ENCODE measurements at places on chromosomes 7 and 10.
A peak's percentile ranks its signal among the peaks of the same experiment; 100 is the strongest.

DNA sequence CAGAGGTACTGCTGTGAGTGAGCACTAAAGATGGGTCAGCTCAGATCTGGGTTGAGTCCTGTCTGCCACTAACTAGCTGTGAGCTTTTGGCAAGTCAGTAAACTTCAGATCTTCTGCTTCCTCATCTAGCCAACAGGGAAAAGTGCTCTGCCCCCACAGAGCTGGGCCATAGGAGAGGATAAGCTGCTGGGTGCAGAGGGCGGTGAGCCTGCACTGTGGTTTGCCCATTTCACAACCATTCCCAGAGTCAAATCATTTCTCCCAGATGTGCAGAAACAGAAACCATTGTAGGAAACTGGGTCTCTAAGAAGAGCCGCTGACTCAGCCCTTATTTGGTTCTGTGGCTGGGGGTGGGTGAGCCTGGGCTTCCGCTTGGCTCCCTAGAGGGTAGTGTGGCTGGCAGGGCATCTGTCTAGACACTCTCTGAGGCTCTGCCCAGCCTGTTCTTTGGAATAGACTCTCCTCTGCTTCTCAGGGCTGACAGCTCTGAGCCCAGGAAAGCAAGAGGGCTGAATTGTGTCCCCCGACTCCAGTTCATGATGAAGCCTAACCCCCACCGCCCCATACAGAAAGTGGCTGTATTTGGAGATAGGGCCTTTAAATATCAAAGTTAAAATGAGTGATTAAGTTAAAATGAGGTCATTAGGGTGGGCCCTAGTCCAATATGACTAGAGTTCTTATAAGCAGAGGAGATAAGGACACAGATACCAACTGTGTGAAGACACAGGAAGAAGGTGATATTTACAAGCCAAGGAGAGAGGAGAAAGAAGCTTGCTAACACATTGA, 29.5 kb upstream of the ARHGAP22 start:
- no peak for DNase-seq

GRCh38 chr7:47453093-47454061, 128.5 kb downstream of the TNS3 start:
- peak; percentile 32 for DNase-seq

DNA sequence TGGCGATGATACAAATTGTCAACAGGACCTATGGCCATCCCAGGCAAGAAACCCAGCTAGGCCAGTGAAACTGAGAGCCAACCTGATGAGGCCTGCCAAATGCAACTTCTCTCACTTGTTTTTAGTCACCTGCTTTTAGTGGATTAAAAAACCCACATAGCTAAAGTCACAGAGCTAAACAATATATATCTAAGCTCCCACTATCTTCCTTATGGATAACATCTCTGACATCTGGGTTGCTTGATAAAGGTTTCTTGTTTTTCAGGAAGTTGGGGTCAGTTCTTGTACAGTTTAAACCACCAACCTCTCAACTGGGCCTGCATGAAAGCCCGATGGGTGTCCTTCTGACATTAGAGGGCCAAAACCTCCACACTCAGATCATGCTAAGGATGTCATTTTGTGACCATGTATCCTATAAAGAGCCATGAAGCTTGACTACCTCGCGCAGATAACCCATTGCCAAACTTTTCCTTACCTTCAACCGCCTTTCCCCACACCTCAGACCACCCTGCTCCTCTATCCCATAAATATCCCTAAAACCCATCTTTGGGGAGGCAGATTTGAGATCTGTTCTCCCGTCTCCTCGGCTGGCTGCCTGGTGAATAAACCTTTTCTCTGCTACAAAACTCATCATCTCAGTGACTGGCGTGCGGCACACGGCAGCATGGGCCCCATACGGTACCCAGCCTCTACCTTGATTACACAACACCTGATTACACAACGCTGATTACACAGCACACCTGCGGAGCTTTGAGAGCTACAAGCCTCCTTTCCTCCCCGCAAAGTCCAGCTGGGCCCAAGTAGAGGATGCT, 797 bp upstream of the STMP1 start:
- no peak for DNase-seq

DNA sequence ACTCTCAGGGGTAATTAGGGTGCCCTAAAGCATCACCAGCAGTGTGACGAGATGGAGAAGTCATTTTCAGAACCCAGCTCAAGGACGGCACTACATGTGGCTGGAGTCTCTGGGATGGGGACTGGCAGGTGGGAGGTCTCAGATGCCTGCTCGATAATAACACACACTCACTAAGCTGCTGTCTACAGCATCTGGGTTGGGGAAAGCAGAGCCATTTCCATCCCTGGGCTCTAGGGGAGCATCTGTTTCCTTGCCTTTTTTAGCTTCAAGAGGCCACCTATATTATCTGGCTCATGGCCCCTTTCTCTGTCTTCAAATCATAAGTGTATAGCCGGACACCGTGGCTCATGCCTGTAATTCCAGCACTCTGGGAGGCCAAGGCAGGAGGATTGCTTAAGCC, 79.6 kb downstream of the SH3PXD2A start:
- no peak for DNase-seq

- no peak for DNase-seq
These were observed 1.5 kb downstream of the STX1A start for GRCh38 chr7:73717991-73718405.

DNA sequence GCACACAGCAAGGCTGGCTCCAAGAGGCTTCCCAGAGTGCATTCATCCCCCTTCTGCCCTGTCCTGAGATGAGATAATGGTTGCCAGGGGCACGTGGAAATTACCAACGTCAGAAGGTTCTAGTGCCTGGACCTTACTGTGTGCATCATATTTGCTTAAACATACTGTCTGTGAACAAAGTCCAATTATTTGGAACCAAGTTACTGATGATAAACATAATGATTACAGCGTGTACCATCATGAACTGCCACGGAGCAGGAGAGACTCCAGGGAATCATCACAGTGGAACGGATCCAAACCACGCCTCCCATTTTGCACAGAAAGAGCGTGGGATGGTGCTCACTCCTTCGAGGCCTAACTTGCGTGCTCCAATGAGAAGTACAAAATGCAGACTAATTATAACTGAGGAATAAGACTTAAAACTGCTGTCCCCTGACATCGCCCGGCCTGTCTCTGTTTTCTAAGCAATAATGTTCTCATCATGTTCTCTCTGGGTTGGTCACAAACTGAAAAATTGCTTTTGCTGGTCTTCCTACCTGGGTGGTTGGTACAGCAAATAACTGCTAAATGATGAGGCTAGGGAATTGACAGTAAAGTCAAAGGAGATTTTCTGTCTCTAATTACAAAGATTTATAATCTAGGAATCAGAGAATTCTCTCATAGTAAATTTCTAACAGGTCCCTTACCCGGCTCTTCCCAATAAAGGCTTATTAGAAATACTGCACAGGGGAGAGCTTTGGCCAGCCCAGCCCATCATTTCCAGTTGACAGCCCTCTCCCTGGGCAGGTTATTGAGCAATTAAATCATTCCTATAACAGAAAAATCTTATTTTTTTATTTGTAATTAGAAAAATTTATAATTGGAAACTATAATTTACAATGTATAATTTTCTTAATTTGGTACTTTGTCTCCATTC, 182.2 kb downstream of the CAMK1D start:
- no peak for DNase-seq

- no peak for DNase-seq
These were observed 110.3 kb upstream of the ARID5B start for GRCh38 chr10:61791216-61791615.

DNA sequence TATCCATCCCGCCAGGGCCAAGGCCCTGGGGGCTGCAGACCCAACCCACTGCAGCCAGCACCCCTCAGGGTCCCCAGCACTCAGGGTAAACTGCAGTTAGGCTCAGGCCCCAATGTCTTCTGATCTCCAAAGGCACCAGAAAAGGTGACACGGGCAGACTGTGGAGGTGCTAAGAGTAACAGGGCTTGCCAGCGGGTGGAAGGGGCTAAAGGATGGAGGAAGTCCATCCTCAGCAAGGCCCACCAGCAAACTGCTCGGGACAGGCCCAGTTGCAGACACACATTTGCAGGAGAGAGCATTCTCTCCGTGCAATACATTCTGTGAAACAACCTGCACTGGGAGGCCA, 95.6 kb upstream of the DDC start:
- DNase-seq: no peak

GRCh38 chr10:108783897-108784296, 1139.4 kb downstream of the XPNPEP1 start:
- no peak for DNase-seq

- no peak for DNase-seq
These were observed 133.5 kb downstream of the MTPAP start for GRCh38 chr10:30215623-30216022.

- no peak for DNase-seq
These were observed 139.8 kb upstream of the AOAH start for GRCh38 chr7:36863901-36864701.

DNA sequence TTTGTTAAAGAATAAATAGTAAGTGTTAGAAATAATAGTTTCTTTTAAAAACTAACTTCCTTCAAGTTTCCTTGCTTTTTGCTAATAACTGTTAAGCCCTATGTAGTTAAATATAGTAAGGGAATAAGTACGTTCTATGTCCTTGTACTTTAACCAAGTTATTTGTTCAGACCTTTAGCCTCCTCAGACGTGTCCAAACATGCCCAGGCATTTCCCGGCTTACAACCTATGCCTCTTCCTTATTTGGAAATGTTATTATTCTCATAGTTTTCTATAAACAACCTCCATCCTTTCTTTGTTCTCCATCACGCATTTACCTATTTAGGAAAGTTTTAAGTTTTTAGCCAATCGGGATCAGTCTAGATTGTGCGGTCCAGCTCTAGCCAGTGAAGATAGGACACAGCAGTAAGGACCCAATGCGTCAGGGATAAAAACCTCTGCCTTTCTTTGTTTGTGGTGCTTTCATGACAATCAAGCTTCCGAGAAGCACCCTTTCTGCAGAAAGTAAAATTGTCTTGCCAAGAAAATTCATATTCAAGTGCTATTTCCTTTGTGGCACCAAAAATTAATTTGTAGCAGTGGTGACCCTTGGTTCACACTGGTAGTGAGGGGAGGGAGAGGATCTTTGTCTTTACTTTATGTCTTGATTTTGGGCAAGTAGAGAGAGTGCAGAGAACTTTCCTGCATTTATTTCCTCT, 851.3 kb upstream of the POM121L12 start:
- DNase-seq: no peak

DNA sequence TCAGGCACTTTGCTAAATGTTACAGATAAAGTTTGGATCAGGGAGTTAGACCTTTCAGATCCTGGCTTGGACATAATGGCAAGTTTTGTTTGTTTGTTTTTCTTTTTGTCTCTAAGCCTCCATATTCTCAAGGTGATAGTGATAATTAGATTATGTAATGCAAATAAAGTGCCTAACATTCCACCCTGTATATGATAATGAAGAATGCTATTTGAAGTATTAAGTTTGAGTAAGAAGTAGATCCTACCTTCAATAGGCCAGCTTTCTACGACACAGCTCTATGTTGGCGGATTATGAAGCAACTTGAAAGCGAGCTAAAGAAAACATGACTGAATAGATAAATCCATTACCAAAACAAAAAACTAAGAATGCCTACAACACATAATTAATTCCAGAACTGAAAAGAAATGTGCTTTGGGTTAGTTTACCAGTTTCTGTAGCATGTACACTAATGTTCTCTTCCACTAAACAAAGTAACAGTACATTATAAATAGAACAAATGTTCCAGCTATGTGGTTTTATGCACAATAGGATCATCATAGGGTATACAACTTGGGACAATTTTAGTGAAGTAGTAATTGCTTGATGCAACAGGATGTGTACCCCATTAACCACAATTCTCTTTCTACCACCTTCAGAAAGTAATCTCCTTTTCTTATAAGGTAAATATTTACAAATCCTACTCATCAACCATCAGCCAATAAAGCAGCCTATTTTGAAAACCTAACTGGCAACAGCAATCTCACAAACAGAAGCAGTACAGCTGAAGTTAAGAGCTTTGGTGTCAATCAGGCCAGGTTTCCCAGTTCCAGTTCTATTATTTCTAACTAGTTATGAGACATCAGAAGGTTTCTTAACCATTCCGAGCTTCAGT, 1.5 kb downstream of the SEM1 start:
- DNase-seq: no peak

- no peak for DNase-seq
These were observed 353 bp downstream of the MOGAT3 start for GRCh38 chr7:101200504-101200861.

- DNase-seq: peak; percentile 50
These were observed 9.5 kb downstream of the FAM241B start for GRCh38 chr10:69639291-69640195.

- no peak for DNase-seq
These were observed 62.4 kb downstream of the SLC35B4 start for GRCh38 chr7:134254311-134254710.

DNA sequence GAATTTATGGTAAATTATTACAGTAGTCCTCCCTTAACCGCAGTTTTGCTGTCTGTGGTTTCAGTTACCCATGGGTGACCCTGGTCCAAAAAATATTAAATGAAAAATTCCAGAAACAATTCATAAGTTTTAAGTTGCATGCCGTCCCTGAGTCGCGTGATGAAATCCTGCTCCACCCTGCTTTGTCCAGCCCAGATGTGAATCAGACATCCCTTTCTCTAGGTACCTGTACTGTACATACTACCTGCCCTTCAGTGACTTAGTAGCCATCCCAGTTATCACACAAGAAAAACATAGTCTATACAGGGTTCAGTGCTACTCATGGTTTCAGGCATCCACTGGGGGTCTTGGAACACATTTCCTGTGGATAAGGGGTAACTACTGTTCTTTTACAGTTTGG, 20.5 kb upstream of the RHEB start:
- no peak for DNase-seq

GRCh38 chr10:55051515-55051914, 250.5 kb upstream of the PCDH15 start:
- no peak for DNase-seq

DNA sequence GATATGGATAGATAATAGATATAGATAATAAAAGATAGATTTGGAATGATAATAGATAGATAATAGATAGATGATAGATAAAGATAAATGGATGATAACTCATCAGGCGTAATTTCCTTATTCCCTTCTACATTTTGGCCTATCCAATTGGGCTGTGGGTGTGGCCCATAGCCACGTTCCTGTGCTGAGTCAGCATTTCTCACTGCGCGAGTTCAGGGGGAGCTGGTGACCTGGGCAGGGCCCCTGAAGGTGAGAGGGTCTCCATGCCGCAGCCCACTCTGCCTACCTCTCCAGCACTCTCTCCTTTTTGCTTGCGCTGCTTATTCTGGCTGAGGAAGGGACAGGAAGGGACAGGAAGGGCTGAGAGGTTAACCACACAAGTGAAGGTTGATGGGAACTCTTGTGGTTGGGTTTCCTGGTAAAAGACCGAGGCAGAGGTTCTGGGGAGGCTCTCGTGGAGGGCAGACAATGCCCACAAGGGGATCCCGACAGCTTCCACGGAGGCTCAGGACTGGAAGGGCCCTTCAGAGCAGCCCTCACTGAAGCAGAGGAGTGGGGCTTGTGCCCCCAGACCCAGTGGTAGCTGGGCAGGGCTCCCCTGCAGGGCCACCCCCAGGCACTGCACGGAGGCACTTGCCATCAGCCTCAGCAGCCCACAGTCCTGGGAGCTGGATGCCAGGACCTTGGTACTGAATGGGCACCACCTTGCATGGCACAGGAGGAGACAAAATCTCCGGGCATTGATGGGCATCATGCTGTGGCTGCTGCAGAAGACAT, 247.3 kb upstream of the PITRM1 start:
- DNase-seq: no peak

GRCh38 chr10:113907166-113907565, 52.7 kb downstream of the NHLRC2 start:
- no peak for DNase-seq

GRCh38 chr7:73833251-73833919, 2.6 kb downstream of the CLDN4 start:
- DNase-seq: no peak

GRCh38 chr7:155166673-155167370, 96.7 kb downstream of the HTR5A start:
- no peak for DNase-seq

Data from omental fat pad (tissue), 4 donors.